HCEC 1CT (cell line): ENCODE measurements at places on chromosomes 11 and 22.

GRCh38 chr11:69654660-69655478 is 13.9 kb downstream of the CCND1 start:
- DNase-seq: no peak

DNA sequence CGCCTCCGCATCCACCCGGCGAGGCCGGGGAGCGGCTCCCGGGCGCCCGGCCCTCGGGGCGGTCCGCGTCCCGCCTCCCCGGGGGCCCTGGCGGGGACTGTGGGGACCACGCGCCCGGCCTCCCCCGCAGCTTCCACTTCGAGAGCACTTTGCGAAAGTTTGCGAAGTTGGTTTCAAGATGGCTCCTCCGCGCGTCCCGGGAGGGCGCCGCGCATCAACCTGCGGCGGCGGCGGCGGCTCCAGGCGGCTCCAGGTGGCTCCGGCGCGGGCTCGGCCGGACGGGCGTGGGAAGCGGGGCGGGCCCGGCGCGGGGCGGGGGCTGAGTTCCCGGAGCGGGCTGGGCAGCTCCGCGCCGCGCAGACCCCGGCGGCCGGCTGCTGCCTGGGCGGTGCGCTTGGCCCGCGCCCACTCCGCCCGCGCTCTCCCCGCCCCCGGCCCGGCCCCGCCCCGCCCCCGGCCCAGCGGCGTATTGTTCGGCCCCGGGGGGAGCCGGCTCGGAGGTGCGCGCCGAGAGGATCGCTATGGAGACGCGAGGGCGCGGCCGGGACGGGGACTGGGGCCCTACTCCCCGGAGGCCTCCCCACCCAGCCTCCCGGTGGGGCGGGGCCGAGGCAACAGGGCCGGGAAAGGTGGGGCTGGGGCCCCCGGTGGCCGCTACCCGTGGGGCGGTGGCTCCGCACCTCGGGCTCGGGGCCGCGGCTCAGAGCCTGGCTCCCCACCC is at the start of gene CELSR1:
TSS of gene CELSR1 (minus strand) at position 396 of the 721 bp plus-strand sequence. CDS start 450 bp downstream, outside the sequence.
- no peak for DNase-seq

- peak; percentile 40 for DNase-seq
Measured at GRCh38 chr11:64152841-64153691, 12.8 kb downstream of the MACROD1 start.

DNA sequence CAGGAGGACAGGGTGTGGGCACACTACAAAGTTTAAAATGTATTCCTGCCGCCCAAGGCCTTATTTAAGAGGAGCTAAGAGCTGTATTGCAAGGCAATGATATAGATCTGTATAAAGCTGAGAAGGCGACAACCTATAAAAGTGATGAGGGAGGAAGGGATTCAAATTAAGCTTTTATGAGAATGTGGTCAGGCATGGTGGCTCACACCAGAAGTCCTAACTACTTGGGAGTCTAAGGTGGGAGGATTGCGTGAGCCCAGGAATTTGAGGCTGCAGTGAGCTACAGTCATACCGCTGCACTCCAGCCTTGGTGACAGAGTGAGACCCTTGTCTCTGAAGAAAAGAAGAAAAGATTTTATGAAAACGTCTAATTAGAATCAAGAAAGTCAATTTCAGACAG is 9.7 kb upstream of the GLB1L3 start:
- no peak for DNase-seq
